ENCODE measurements at places on chromosomes 2 and 18.

GRCh38 chr2:16496426-16497388 lies 168.9 kb downstream of the CYRIA start:
- DNase-seq, result no peak

GRCh38 chr2:232888839-232889529 lies 18.9 kb downstream of the SNORC start:
- DNase-seq, result no peak

DNA sequence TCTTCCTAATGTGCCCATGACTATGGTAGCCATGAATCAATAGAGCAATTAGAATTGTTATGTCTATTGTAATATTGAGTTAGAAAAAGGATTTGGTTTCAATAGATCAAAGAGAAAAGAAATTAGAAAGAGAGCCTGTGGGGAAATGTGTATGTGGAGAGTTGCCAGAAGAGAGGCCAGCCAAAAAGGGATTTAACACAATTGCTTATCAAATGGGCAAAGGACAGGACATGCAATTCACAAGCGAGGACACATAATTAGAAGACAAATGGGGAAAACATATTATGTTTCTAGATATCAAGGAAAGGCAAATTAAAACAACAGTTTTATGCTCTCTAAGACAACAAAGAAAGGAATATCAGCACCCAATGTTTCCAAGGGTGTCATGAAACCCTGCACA lies 403.2 kb upstream of the KLHL29 start:
- DNase-seq, result no peak

DNA sequence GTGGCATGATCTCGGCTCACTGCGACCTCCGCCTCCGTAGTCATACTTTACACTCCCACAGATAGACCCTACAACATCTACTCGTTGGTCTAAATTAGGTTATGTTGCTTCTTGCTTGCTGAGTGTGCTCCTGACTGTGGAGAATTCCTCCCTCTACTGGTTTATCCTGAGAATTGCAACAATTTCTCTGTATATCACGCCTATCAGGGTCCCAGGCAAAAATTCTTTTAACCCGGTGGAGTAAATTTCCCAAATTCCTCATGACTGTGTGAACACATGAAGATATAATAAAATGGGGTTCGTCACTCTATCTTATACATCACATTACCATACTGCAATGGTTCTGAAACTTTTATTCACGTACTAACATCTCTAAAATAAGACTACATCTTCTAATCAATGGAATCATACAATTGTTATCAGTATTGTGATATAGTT lies 156.7 kb downstream of the EVA1A start:
- no peak for DNase-seq

DNA sequence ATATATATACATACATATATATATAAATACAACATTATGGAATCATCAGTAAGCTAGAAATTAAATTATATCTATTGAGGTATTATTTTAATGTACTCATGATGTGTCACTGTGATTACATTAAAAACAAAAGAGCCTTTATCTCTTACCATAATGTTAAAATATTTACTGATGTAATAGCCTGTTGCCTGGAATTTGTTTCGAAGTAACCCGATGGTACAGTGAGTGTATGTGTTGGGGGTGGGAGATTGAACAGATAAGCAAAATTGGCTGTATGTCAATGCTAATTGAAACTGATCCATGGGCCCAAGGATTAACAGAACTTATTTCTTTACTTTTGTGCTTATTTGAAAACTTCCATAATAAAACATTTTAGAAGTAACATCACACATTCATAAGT lies 1473.2 kb downstream of the LRP1B start:
- no peak for DNase-seq

GRCh38 chr2:12416600-12416999 lies 300.1 kb upstream of the TRIB2 start:
- peak; percentile 23 for DNase-seq

GRCh38 chr2:201830666-201831065 lies 24.3 kb downstream of the CDK15 start:
- DNase-seq, result no peak

GRCh38 chr2:98380203-98380535 lies 33.9 kb downstream of the CNGA3 start:
- no peak for DNase-seq

DNA sequence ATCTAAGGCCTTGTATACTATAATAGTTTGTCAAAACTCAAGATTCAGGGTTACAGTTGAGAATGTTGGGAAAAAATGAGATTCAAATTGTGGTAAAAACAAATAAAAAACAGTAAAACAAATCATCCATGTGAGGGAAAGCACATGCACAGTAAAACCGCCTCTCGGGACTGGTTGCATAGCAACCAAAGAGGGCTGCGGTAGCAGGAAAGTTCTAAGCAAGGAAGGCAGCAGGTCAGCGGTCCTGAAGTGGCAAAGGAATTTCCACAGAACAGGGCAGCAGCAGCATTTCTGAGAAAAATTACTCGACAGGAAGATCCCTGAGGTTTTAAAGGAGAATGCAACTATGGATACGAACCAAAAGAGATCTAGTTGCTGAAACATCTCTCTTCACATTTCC lies 93.7 kb downstream of the DYNAP start:
- DNase-seq, result no peak

DNA sequence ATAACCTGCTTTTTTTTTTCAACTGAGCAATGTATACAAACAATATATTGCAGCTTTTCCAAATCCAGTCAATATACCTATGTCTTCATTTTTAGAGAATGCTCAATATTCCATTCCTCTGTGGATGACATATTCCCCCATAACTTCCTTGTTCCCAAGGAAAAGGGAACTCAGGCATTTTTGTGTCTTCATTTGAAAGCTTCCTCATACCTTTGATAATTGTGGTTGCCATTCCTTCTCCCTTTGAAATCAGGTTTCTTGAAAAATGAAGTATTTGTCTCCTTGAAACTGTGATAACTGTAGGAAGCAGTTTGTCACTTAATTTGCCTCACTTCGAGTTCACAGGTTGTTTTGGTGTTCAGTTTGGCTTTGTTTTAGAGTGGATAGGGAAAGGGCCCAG lies 13.5 kb downstream of the ELAC1 start:
- no peak for DNase-seq

DNA sequence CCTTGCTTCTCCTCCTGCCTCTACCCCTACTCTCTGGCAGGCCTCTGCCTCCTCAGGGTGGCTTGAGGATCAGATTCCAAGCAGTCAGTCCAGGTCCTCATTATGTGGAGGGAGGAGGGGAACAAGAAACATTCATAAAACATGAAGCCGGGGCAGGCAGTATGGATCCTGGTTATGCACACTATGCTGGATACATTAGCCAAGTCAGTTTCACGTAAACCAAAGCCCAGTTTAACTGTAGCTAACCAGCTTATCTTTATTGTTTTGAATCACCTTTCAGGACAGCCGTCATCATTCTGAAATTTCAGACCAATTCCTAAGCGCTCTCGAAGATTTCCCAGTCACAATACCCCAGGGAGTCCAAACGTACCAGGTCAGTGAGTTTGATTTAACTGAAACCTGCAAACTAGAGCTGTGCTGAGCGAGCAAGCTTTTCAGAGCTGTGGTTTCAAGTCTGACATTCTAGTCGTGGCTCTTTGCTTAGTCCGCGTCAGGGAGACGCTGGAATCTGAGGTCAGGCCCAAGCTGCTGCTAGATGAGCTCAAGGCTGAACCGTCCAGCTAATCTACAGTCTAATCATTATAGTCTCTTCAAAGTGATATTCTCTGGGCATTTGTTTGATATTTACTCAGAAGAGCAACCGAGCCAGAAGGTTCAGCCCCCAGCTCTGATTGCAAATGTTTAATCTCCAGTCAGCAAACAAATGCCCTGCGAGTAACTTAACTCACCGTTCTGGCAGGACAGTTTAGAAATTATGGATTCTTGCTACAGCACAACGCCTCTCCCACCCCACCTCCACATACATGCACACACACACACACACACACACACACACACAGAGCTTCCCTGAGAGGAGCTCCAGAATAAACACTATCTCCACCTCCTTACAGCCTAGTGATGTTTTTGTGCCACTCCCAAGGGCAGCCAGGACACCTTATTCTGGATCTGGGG lies 63.8 kb upstream of the BZW1 start:
- DNase-seq, result no peak

GRCh38 chr2:230942920-230943896 lies 18.2 kb upstream of the GPR55 start:
- DNase-seq, result peak; percentile 75

- DNase-seq, result no peak
Measured at GRCh38 chr2:18123211-18123570, 244.7 kb downstream of the KCNS3 start.

- DNase-seq, result no peak
Measured at GRCh38 chr2:134217351-134217750, 36.5 kb upstream of the MGAT5 start.

GRCh38 chr2:211867845-211868451 lies 670.7 kb downstream of the ERBB4 start:
- peak; percentile 35 for DNase-seq

GRCh38 chr2:68839260-68839833 lies 31.9 kb downstream of the BMP10 start:
- DNase-seq, result no peak

GRCh38 chr2:11615209-11615608 lies 54.8 kb downstream of the NTSR2 start:
- DNase-seq, result no peak

- no peak for DNase-seq
Measured at GRCh38 chr2:62216616-62217015, 20.7 kb downstream of the B3GNT2 start.

DNA sequence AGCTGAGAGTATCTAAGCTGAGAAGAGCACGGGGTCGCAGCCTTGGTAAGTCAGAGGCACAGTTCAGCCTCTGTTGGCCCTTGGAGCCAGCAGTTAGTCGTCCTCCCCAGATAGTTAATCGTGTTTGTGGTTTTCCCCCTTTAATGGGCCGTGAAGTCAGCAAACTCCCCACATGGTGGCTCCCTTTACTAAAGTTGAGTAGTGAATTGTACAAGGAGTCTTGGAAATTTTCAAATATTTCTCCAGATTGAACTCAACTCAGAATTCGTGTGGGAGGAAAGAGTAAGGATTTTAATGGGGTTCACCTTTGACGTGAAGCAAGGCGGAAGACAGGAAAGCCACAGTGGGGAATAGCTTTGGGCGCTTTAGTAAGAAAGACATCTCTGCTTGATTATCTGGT lies 2.4 kb upstream of the ADCYAP1 start:
- DNase-seq, result no peak

DNA sequence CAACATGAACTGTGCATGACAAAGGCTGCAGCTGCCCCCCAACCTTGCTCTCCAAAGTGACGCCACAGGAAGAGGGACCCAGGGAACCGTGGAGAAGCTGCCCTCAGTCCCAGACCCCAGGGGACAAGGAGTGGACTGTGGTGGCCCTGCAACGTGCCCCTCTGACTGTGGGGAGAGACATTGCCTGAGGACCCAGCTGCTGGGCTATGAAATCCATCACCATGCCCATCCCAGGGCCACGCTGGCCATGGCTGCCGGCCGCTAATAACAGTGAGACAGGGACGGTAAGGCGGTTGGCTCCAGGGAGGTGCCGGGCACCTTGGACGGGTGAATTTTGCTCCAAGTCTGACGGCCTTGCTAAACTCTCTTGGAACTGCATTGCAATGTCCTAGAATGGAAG lies 211.3 kb upstream of the HDAC4 start:
- no peak for DNase-seq

DNA sequence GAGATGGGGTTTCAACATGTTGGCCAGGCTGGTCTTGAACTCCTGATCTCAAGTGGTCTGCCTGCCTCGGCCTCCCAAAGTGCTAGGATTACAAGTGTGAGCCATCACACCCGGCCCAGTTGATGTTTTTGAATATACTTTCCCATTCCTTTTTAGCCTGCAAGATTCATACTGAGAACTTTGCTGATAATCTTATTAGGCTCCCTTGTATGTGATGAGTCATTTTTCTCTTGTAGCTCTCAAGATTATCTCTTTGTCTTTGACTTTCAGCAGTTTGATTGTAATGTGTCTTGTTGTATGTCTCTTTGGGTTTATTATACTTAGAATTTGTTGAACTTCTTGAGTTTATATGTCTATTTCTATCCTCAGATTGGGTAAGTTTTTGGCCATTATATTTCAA lies 81.4 kb downstream of the OTX1 start:
- no peak for DNase-seq

GRCh38 chr2:128410758-128411215 lies 92.1 kb upstream of the HS6ST1 start:
- no peak for DNase-seq

- DNase-seq, result no peak
Measured at GRCh38 chr2:236143811-236144210, 24.4 kb downstream of the GBX2 start.

DNA sequence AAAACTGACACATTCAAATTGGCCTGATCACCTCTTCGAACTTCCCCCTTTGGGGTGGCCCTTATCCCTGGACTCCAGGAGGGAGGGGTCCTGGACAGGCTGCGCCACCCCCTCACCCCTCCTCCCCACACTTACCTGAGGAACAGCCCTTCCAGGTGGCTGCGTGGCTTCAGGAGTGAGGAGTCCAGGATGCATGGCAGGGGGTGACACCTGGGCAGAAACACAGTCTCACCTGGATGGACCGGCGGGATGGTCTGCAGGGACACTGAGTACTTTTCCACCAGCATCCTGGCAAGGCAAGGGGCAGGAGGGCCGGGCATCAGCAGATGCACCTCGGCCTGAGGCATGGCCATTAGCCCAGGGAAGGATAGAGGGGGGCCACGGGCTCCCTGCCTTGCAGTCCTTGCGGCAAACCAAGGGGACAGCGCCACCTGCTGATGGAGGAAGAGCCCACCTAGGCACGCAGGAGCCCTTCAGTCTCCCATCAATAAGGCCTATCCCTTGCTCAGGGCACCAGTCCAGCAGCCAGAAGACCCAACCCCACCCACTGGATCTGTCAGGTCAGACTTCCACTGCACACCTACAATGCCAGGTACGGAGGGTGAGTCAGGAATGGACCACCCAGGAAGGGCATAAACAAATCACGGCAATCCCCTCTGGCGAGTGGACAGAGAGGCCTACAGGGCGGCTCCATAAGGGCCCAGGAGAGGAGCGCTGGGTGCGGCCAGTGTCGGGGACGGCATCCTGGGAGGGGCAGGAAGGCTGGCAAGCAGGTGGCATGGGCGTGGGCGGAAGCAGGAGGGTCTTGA lies 26.0 kb downstream of the FAM178B start:
- peak; percentile 67 for DNase-seq

DNA sequence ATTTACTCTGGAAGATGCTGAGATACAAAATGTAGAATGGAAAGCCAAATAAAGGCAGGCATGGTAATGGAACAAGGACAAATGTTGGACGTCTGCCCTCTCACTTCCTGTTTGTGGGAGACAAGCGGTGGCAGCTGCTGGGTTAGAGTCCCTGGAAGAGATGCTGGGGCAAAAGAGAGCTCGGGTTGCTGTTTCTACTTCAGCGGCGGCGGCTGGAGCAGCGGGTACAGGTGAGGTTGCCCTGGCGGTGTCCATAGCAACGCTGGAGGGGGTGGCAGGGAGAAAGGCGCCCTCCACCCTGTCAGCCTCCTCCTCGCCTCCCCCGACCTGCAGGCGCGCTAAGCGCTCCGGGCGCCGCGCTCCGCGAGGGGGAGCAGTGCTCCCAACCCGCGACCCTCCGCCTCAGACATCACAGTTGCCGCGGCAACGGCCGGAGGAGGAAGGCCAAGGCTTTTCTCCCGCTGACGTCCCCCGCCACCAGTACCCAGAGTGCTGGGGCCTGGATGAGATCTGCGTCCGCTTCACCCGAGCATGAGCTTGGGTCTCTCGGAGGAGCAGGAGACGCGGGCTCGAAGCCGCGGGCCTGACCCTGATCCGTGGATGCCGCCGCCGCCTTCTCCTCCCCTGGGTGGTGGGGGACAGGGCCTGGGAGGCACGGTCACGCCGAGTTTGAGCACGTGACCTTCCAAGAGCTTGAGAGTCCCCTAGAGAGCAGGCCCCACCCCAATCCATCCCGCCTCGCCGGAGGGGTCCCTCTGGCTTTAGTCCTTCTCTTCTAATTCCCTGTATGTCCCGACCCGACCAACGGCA lies 65.6 kb downstream of the NOL4 start:
- no peak for DNase-seq
